ENCODE measurements at places on chromosomes 4 and X.

- DNase-seq, result no peak
Observed at GRCh38 chrX:142978130-142978684, 47.5 kb upstream of the SPANXN4 start.

DNA sequence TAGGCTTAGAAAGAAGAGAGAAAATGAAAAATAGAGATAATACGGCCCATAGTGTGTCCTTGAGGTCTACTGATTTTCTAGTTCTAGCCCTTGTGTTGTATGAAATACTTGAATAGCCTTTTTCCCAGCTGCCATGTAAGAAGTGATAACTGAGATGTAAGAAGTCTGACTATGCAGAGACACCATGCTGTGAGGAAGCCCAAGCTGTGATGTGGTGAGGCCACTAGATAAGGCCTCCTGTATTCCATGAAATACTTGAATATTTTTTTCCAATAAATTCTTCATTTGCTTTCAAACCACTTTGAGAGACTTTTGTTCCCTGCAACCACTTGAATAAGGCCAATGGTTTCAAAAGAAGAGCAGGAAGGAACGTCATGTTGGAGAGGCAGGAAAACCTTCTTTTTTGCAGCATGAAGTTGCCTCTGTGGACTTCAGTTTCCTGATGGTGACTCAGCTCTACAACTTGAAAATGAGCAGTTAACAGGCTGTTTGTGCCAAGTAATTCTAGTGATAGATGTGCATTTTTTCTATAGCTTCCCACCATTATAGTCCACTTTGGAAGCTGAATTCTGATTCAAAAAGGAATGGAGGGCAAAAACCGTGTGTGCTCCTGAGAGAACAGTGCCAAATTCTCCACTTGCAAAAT is 25.5 kb upstream of the FAM9C start:
- DNase-seq, result no peak

DNA sequence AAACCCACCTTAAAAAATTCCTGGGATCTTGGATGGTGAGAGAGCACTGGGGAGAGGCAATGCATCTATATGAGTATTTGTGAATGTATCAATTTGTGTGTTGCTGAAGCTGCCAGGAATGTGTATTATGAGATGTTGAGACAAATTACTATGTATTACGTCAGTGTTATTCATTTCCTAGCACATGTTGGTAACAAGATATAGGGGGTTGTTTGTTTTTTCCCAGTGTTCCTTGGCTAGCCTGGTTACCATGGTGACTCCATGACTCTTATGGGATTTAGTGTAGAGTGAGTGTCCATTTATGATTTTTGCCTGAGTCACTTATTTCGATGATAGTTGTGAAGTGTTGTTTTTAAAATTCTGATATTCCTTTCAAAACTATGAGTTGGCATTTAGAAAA is 65.6 kb downstream of the RAB40A start:
- DNase-seq, result no peak

DNA sequence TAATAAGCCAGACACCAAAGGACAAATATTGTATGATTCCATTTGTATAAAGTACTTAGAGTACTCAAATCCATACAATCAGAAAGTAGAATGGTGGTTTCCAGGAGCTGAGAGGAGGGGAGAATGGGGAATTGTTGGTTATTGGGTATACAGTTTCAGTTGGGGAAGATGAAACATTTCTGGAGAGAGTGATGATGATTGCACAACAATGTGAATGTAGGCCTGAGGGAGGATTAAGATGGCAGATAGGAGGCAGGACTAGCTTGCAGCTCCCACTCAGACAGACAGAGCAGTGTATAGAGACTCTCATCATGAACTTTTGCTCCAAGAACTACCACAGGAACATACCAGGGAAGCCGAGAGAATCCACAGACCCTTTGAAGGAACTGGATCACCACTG is 75.7 kb upstream of the PAK3 start:
- no peak for DNase-seq

DNA sequence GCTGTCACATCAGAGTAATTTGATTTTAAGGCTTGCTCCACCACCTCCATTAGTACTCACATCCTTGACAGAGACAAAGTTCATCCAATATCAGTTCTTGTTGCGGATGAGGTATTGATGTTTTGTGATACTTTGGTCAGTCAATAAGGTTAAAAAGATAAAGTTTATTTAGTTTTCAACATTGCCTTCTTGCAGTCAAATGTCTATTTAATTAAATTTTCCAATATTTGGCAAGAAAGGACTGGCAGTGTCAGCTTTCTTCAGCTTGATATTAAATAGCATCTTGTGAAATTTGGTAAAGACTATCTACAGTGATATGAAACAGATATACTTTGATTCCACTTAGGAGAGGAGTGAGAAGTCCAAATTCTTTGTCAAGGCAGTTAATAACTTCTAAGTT is 493.4 kb downstream of the ADGRL3 start:
- DNase-seq, result no peak

DNA sequence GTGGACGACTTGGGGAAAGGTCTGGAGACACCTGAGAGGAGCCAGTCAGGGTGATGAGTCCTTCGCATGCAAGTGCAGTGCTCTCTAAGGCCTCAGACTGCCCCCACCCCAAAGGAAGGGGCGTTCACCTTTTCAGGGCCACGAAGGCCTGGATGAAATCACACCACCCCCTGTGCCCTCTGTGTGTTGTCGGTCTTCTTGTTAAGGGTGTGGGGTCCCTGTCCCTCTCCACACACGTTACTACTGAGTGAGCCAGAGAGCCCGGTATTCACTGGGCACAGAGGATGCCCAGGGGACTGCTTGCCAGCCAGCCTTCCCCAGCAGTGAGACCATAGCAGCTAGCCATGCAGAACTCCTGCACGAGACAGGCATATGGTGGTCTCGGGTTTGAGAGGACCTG is 72.0 kb downstream of the MTMR1 start:
- no peak for DNase-seq

DNA sequence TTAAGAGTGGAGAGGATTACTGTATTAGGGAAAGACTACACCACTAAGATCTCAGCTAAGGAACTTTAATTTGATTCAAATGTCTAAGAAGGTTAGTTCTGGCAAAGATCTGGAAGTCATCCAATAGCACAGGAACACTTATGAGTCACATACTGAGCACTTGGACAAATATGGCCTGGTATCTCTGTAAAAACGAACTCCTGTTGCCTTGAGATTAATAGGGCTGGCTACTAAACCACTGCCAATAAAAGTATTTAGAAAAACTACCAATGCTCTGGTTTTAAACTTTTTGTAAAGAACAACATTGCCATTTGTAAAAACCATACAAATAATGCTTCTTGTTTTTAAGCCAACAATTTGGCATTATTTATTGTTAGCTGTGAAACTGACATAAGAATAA is 70.5 kb downstream of the SEC24D start:
- DNase-seq, result no peak

GRCh38 chr4:90165883-90166282 is 38.7 kb downstream of the CCSER1 start:
- no peak for DNase-seq

DNA sequence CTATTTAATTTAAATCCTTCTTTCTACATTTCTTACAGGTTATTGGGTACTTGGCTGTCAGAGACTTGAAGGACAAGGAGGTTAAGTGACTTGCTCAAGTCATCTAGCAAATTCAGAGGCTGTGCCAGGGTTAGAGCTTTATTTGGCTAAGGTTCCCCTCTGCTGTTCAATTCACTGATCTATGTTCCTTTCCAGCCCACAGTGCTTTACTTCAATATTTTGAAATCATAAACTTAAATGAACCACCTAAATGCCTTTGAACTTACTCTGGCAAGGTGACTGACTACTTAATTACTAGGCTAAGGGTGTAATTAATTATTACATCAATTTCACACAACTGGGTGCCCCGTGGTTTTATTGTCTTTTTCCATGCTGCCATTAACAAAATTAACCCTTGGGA is 288.7 kb downstream of the CAMK2D start:
- DNase-seq, result no peak

- no peak for DNase-seq
Observed at GRCh38 chr4:41324861-41325260, 68.1 kb downstream of the UCHL1 start.

GRCh38 chrX:44816367-44816766 is 27.5 kb upstream of the DUSP21 start:
- DNase-seq, result no peak

GRCh38 chr4:102502543-102502818 is 1.3 kb downstream of the NFKB1 start:
- no peak for DNase-seq

GRCh38 chrX:127571834-127572233 is 480.4 kb downstream of the ACTRT1 start:
- DNase-seq, result no peak

DNA sequence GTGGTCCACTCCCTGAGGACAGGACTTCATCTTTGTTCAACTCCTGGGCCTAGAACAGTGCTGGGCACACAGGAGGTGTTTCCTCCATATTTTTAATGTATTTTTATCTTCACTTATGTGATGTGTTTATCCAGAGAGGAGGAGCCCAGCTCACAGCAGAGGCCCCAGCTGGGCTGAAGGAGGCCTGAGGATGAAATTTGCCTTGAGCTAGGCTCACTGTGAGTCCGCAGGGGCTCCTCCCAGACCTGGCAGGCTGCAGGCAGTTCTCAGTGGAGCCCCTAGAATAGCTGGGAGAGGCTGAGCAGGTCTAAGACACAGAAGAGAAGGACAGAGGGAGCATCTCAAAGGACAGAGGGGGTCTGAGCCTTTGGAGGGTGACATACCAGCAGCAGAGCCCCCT is 26.8 kb downstream of the C4orf50 start:
- DNase-seq, result no peak

DNA sequence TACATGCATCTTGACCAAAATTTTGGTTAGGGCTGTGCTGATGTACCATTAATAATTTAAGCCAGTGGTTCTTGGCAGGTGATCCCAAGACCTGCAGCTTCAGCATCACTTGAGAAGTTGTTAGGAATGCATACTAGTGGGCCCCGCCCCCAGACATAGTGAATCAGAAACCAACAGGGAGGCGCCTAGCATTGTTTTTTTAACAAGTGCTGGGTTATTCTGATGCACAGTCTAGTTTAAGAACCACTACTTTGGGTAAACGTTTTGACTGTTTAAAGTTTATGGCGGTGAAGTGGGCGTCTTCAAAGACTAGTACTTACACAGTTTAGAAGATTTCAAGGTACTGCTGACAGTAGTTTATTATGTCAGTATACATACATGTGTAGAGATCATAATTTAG is 23.6 kb downstream of the FAM199X start:
- DNase-seq, result no peak

DNA sequence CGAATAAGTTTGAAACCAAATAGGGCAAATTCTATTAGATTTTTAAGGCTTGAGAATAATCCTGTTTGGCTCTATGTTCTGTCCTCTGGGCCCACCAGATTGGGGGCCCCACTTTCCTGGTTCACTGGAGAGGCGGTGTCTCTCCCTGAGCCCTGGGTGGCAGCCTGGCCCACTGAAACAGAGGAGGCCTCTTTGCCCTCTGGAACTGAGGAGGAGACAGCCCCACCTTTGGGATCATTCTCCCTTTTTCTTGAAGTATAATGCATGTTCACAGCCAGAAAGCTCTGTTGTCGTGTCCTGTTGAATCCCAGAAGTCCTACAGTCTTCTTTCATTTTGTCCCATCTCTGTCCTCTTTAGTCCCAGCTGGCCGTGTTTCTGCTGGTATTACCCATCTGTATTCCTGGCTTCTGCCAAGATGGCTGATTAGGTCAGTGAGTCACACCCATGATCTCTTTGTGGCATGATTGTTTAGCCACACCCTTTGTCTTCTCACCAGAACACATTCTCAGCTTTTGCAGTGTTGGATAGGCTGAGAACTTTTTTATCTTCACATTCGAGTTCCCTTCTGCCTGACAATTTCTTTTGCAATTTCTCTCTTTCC is 8.1 kb upstream of the TBC1D25 start:
- no peak for DNase-seq

GRCh38 chr4:158538911-158539310 is 17.2 kb downstream of the RXFP1 start:
- DNase-seq, result no peak

DNA sequence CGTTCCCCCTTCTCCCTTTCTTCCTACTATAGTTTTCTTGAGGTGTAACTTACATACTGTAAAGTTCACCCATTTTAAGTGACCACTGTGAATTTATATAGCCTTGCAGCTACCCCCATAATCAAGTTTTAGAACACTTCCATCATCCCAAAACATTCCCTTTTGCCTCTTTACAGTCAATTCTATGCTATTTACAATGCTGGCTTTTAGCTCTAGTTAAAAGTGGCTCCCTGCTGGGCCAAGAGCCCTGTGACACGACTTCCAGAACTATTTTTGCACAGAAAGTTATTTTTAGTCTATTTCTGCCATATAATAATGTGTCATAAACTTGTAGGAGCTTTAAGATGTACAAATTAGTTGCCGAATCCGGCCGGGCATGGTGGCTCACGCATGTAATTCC is 26.9 kb downstream of the MAP7D2 start:
- DNase-seq, result no peak

DNA sequence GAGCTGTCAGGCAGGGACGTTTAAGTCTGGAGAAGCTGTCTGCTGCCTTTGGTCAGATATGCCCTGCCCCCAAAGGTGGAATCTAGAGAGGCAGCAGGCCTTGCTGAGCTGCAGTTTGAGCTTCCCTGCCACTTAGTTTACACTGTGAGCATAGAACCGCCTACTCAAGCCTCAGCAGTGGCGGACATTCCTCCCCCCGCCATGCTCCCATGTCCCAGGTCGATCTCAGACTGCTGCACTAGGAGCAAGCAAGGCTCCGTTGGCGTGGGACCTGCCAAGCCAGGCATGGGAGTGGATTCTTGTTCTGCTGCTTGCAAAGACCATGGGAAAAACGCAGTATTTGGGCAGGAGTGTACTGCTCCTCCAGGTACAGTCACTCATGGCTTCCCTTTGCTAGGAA is 24.3 kb downstream of the PLK4 start:
- no peak for DNase-seq

DNA sequence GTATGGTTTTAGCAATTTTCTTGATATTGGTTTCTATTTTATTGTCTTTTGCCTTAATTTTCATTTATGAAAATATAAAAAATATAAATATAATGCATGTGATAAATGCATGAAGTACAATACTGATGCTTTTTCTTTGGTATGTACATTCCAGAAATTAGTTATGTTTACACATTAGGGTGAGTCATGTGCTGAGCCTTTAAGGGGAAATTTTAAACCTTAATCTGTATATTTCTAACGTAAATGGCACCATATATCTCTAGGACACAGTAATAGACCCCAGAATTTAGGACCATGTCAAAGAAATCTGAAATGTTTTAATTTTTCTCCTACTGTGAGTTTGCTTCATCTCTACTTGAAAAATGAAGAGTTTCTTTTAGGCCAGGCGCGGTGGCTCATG is 117.8 kb upstream of the SPRY1 start:
- DNase-seq, result no peak

- DNase-seq, result no peak
Observed at GRCh38 chrX:69117876-69118526, 47.3 kb downstream of the PJA1 start.

GRCh38 chr4:102757681-102758080 is 3.1 kb downstream of the MANBA start:
- DNase-seq, result no peak

GRCh38 chr4:1291996-1292702 is 2.5 kb downstream of the MAEA start:
- DNase-seq, result no peak

All from activated CD8-positive, alpha-beta memory T cell treated with anti-CD3 and anti-CD28 coated beads for 1 hour (primary cell).